Right kidney (tissue), 9 donors: ENCODE measurements at places on chromosomes 7 and 10.

GRCh38 chr7:101622609-101623173, 6.4 kb downstream of the MYL10 start:
- no peak for DNase-seq

DNA sequence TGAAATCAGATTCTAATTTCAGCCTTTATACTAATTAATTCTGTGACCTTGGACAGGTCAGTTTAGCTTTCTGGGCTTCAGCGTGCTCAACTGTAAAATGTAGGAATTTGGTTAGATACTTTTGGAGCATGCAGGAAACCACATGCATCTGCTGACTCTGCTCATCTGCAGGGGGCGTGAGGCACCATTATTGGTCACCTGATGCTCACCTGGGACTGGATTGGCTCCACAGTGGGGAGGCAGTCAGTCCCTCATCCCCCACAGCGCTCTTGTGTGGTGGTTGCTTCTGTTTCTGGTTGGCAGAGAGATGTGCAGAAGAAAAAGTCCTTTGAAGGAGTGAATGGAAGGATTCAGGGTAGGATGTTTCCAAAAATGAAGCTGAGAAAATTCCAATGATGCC, 150.9 kb upstream of the MTPN start:
- DNase-seq: no peak

- DNase-seq: no peak
Measured at GRCh38 chr7:43577485-43577951, 5.4 kb upstream of the STK17A start.

DNA sequence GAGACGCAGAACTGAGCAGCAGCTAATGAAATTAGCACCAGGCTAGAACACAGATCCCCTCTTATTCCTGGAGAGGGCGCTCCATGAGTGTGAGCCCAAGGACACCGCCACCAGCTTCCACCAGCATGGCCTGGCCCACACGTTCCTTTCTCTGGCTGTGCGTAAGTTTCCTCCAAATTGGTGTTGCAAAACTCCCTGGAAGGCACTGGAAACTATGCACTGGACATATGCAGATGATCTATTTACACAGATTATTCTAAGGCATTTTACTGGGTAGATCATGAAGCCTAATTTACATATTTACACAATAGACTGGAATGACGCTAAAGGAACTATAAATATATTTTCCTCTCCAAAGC, 455.6 kb upstream of the FOXK1 start:
- DNase-seq: no peak

DNA sequence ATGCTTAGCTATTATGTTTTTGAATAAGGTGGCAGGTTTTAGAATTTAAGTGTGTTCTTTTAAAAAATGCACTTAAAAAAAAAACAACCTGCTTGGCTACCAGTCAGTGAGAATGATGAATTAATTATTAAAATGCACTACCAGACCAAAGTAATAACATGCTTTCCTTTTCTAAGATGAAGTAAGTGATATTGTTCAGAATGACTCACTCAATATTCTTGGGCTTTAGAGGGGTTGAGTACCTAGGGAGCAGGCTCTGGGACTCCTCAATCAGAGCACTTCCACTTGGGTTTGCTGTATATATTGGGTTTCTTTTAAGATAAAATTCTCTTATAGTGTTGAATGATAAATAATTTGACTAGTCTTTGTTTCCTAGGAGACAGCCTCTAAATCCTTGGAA, 8.6 kb downstream of the STAM start:
- DNase-seq: no peak

DNA sequence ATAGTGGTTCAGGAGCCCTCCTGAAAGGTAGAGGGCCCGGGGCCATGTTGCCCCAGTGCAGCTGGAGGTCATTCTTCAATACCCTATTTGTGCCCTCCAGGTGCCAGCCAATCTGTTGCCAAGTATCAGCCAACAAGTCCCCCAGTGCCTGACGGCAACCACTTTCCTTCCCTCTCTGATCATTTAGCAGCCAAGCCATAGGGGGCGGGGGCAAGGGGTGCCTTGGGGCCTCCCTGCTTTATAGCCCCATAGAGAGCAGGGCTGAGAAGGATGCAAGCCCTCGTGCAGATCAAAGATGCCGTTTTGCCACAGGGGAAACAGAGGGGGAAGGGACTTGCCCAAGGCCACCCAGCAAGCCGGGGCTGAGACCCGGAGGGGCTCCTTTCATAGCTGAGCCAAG, 149.0 kb upstream of the CHST15 start:
- no peak for DNase-seq

- no peak for DNase-seq
Measured at GRCh38 chr7:67983486-67983885, 986.9 kb downstream of the TYW1 start.

DNA sequence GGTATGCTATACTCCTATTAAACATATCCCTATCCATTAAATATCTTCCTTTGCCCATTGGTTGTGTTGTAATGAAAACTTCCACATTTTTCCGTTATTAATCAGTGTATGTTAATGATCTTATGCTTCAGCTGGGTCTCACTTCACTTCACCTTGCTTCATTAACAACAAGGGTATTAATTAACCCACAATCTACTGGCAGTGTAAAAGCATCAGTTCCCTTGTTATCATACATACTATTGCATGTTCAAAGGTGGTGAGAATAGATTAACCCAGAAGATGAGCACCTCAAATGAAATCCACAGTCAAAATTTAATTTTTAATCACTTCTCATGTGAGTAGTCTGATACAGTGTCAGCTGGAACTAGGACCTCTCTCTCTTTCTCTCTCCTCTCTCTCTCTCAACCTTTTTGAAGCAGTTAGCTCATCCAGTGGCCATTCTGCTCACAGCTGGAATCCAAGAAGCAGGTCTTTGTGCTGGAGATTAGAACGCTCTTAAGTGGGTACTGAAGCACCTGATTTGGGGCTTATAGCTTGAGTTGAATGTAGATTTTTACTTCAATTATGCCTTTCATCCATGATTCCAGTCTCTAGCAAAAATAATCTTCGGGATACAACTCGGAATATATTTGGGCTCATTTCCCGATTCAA, 172.3 kb downstream of the RAPGEF5 start:
- no peak for DNase-seq

GRCh38 chr7:81094952-81095351, 176.1 kb upstream of the SEMA3C start:
- no peak for DNase-seq

GRCh38 chr10:110207011-110207804, at the start of gene MXI1:
Gene MXI1, plus strand, starts transcription at chr10:110207605. Its CDS starts 204 bp downstream, at chr10:110207809.
- DNase-seq: peak; percentile 83

GRCh38 chr10:120683454-120683853, 167.7 kb upstream of the WDR11 start:
- DNase-seq: no peak

GRCh38 chr10:130358981-130359650, 222.9 kb downstream of the GLRX3 start:
- DNase-seq: no peak

GRCh38 chr10:98488669-98489430, 42.1 kb upstream of the HPS1 start:
- no peak for DNase-seq

GRCh38 chr10:50788951-50789945, 49.5 kb downstream of the ASAH2B start:
- no peak for DNase-seq

DNA sequence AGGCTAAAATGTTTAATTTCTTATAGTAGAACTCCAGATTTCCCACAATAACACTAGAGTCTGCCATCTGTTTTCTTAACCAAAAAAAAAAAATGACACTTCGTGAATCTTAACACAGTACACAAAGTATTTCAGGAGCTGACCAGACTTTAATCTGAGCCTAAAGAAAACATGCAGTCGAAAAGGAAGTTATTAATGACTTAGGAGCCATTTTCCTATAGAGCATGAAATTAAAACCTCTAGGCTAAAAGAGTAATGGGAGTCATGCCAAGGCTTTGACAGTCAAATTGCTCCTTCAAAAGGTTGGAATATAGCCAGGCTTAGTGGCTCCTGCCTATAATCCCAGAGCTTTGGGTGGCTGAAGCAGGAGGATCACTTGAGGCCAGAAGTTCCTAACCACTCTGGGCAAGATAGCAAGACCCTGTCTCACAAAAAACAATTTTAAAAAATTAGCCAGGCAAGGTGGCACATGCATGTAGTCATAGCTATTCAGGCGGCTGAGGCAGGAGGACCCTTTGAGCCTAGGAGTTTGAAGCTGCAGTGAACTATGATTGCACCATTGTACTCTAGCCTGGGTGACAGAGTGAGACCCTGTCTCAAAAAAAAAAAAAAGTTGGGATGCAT, 13.6 kb downstream of the MICU1 start:
- DNase-seq: no peak

GRCh38 chr10:49241385-49241784, 53.2 kb upstream of the TMEM273 start:
- DNase-seq: no peak

GRCh38 chr10:51879238-51879637, 179.8 kb upstream of the CSTF2T start:
- no peak for DNase-seq

- DNase-seq: no peak
Measured at GRCh38 chr10:106133451-106133850, 1031.1 kb downstream of the SORCS1 start.

DNA sequence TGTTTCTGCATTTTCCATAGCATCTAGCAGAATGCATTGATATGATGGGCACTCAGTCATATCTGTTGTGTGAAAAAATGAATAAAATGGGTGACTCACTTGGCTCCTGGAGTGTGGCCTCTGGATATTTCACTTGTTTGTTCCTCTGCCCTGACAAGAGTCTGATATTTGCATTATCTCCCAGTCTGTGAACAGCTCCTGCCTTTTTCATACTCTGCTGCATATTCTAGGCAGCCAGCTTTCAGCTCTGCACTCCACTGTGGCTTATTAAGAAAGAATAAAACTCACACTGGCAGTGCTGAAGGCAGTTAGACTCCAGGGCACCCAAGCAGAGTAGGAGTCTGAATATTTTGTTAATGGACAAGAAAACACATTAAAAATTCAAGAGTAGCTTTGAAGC, 623.9 kb downstream of the SORCS1 start:
- no peak for DNase-seq

DNA sequence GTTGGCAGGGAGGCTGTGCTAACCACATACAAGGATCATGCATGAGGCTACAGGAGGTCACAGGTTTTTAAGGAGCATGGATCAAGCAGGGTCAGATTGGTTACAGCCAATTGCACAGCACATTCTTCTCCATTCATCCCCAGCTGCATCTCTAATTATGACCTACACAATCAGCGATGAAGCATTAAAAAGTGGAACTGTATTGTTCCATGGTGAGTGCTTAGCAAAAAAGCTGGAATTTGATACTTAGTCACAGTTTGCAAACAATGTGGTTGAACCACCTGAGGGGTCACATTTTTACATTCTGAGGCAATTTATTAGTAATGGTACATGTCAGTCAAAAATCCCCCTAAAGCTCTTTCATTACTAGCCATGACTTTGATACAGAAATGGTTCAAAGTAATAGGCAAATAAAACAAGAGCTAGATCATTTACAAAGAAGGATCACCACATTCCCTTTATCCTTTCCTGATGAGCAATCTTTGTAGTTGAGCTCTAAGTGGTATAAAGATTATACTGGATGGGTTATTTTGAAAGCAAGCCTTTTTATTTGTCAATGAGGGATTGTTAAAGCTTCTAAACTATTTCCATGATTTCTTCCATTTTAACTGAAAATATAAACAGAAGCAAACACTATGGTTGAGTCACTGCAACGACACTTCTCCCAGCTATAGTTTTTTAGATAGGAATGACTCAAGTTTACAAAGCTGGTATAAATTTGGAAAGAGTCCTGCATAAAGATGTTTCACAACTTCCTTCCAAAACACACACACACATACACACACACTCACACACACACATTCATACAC, 217.8 kb upstream of the SEMA3A start:
- no peak for DNase-seq

DNA sequence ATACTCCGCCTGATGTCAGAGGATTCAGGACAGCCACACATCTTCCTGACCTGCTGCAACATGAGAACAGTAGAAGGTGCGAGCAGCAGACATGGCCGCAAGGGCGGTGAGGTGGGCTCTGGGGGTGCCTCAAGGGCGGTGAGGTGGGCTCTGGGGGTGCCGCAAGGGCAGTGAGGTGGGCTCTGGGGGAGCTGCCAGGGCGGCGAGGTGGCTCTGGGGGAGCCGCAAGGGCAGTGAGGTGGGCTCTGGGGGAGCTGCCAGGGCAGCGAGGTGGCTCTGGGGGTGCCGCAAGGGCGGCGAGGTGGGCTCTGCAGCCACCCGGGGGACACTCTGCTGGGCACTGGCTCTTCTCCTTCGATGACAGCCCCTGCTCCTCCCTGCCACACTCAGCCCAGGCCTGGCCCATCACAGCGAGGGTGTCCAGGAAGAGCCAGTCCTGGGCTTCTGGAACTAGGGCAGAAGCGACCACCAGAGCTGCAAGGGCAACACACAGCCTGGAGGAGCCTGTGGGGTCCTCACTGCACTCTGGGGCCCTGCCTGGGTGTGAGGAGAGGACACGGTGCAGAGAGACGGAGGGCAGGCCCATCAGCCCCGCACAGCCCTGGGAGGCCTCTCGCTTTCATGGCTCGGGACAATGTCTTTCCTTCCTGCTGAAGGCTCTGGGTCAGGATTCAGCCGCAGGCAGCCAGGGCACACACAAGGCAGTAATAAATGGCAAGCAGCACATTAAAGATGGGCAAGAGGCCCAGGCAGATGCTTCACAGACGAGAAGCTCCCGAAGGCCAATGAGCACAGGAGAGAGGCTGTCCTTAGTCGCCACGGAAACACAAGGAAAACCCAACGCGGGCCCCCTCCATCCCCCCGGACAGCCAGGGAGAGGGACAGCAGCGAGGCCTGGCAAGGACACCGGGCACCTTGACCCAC, 42.5 kb downstream of the STK32C start:
- DNase-seq: no peak

DNA sequence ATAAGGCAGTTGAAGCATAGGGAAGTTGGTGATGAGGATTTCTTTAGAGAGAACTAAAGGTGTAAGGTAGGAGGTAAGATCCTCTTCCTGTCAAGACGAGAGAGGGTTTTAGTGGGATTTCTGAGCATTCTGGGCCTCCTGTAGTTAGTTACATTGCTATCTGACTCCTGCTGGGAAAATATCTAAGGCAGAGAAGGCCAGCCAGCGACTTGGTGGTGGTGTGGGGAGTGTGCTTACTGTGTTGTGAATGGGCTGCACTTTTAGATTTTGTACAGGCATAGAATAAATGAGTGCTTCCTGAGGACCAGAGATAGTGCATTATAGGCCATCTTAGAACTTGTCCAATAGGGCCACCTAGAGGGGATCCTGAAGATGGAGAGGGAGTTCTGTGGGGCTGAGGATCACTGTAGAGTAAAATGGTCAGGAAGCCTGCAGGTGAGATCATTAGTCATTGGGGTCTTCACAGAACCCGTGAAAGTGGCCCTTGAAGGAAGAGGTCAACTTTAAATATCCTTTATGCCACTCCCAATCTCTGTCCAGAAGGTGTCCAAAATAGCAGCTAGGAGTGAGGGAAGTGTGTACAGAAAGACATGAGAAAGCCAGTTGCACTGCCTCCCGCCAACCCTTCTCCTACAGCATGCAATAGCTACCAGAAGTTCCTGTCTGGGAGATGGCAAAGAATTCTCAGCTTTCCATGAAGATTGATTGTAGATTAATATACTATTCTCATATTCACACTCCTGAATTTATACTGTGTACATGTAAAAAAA, 266.6 kb downstream of the POLR1F start:
- no peak for DNase-seq
